T1000 (cell line): ENCODE measurements at places on chromosomes 7 and 10.

DNA sequence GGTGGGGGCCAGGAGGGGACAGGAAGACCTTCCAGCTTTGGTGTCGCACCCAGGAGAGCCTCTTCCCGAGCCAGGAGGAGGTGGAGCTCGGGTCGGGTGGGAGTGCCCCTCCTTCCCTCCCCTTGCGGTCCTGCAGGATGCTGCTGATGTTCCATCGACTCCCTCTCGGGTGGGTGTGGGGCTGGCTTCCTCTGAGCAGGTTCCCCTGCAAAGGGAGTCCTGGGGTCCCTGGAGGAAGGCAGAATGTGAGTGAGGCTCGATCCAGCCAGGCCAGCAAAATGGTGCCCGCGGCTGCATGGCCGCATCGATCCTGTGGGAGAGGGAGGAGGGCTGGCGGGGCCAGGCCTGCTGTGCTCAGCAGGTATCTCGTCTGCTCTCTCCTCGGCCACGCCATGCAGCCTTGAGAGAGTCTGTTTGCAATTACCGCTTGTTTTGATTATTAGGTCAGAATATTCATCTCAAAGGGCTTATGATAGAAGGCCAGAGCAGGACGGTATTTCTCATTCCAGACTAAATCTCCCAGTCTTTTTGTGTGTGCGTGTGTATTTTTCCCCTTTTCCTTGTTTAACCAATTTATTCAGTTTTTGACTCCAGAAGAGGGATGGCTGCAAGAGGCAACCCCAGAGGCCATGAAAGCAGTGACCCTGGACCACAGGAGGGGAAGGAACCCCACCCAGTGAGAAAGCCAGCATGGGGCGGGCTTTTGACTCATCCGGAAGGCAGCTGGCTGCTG is 137.3 kb upstream of the ZMIZ1 start:
- peak; percentile 77 for DNase-seq

GRCh38 chr10:80537736-80538480 is at the start of gene SH2D4B:
TSS of gene SH2D4B (plus strand) at chr10:80537902. CDS start at chr10:80538332, 430 bp downstream.
- no peak for DNase-seq

DNA sequence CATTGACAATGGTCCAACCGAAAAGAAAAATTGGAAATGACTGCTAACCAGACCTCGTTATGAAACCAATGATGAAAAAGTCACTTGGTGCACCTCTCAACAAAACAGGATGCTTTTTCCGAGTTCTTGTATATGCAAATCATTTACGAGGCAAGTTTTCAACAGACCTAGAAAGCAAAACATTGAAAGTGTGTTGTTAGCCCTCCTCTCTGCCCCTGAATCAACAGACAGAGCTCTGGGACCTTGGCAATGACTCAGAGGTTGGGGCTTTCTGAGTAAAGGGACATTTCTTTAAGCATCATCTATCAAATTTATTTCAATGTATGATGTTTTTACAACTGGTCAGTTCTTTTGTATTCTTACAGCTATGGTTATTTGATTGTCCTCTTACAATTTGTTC is 16.3 kb upstream of the DKK1 start:
- no peak for DNase-seq

DNA sequence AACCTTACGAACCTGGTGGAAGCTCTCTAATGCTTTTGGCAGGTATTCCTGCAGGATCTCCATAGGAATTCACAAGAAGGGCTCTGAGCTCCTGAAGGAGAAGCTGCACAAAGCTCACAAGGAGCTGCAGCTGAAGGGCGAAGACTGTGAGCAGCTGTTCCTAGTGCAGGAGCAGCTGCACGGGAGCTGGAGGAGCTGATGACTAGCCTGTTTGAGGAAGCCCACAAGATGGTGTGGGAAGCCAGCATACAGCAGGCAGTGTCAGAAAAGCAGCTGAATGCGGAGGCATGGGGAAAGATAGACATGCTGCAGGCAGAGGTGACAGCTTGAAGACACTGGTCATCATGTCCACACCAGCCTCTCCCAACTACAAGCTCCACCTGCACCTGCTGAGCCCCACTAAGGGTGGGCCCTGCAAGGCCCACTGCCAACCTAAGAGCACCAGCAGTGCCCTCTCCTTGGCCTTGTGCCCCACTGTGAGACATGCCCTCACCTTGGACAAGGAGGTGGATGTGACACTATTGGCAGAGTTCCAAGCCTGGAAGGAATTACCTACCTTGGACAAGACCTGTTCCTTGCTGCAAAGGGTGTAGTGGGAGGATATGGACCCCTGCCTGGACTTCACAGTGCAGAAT is 250.6 kb downstream of the BBS9 start:
- no peak for DNase-seq

GRCh38 chr7:35416568-35416967 is 162.7 kb upstream of the TBX20 start:
- no peak for DNase-seq

- no peak for DNase-seq
Measured at GRCh38 chr7:12320987-12321647, 82.5 kb downstream of the VWDE start.

DNA sequence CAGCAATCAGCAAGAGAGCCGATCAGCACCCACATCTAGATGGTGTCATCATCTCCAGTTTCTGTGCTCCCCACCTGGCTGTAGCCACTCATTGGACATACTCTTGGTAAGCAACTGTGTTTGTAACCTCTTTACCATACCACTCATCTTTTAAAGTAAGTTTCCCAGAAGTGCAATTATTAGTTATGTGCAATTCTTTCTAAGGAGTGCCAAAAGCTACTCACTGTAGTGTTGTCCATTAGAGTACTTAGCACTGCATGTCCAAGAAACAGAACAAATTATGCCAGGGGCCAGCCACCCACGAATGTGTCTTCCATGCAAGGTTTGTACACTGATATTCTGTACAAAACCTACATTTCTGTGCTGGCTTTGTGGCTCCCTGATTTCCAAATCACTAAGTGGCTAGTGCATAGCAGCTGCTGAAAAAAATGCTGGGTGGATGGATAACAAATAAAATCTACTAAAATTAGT is 131.9 kb downstream of the SRPK2 start:
- DNase-seq, result no peak
